ENCODE measurements at places on chromosomes 6 and 20.

DNA sequence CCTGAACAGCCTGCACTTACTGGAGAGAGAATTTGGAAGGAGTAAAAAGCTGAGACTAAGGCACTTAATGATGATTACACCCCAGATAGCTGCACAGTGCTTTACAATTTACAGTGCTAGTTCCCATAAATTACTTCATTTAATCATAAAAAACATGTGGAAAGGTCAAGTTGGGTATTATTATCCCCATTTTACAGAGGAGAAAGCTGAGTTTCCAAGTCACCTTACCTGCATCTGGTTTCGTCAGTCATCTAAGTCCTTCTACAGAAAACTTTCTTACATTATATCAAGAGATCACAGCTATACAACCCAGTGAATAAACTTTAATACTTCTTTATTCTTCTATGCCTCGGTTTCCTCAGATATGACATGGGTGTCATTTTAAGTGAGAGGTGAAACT lies 3.3 kb downstream of the PTPRK start:
- DNase-seq, result no peak

DNA sequence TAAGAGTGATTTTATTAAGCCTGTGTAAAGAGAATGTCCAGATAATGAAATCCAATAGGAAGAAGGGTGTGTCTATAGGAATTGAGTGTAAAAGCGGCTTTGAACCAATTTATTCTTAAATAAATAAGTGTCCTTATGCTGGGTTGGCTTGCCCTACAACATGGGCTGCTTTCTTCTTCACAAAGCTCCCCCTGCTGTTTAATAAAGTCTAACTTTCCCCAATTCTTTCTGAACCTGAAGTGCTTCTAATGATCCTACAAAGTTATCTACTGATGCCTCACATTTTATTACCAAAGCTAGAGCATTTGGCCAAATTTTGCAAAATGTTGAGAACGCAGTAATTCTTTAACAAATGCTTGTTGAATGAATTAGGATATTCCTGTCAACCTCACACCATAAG lies 36.3 kb upstream of the SIRT5 start:
- no peak for DNase-seq

GRCh38 chr6:1416191-1416760 lies 26.9 kb downstream of the FOXF2 start:
- no peak for DNase-seq

DNA sequence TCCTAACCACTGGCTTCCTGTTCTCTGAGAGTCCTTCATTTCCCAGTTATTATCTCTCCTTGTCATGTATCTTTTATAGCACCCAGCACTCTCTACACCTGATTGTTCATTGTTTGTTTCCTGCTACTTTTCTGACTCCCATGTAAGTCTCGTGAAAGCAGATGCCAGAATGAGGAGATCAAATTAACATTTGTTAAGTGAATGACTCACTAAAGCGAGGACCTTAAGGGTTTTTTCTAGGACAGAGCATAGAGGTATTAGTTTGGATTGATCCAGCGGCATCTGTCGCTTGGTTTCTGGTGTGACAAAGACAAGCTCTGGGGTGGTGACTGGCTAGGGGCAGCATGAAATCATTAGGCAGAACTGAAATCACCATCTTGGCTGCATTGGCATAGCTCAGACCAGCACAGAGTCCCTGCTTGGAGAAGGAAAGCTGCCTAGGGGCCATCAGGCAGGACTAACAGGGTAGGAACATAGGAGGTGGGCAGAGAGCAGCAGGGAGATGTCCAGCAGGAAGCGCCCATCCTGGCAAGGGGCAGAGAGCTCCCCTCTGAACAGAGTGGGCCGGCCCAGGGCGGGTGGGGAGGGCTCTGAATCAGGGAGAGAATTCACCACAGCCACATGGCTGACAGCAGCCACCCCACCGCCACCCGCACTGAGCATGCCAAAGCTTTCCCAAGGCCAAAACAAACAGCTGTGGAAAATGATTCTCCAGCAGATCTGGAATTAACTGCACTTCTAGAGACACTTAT lies 97.1 kb upstream of the CEP85L start:
- DNase-seq, result no peak

DNA sequence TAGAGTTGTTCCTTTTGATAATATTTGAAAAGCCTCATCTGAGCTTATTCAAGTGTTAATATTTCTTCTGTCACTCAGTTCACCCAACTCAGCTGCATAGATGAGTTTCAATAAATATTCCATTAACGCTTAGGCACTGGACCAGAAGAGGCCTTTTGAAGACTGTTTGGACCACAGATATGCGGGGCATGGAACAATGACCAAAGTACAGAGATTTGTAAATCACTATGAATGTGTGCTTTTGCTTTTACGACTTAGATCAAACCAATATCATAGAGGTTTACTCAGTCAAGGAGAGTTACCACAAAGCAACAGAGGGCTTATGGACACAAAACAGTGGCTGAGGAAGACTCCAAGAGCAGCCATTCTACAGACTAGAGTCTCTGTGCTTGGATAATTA lies 99.9 kb downstream of the RTN4IP1 start:
- no peak for DNase-seq

GRCh38 chr6:16548121-16548520 lies 213.1 kb downstream of the ATXN1 start:
- no peak for DNase-seq

- no peak for DNase-seq
Measured at GRCh38 chr20:3452690-3453089, 18.1 kb upstream of the ATRN start.

GRCh38 chr6:81700414-81700813 lies 52.1 kb downstream of the TENT5A start:
- DNase-seq, result no peak

GRCh38 chr6:152637296-152638047 lies at the start of gene SYNE1:
Gene SYNE1 (minus strand): TSS chr6:152637362. CDS start chr6:152628331, 9,031 bp downstream.
- DNase-seq, result no peak

- DNase-seq, result no peak
Measured at GRCh38 chr6:111591370-111591900, 14.2 kb downstream of the TRAF3IP2 start.

DNA sequence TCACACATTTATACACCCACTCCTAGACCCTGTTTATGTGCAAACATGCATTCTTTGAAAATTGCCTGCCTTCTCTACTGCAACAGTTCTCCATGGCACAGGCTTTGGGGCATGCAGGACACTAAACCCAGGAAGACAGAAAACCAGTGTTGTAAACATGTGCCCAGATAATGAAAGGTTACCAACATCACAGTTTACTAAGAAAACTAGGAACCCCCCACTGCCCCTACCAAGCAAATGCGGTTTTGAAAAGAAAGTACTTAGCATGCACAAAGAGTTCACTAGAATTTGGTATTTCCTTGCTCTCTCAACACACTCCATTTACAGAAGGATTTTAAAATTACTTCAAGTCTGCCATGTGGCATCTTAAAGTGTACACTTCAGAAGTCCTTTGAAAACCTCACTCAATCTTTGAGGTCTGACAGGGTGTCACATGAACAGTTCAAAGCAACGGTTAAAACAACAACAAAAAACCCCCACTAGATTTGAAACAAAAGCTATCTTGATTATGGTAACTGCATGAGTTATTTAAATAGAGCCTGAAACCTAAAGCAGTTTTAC lies 245.0 kb downstream of the GMPR start:
- no peak for DNase-seq

- no peak for DNase-seq
Measured at GRCh38 chr6:157586476-157587126, 205.6 kb downstream of the ZDHHC14 start.

GRCh38 chr6:70188202-70188601 lies 114.7 kb downstream of the COL9A1 start:
- no peak for DNase-seq

- DNase-seq, result no peak
Measured at GRCh38 chr6:109024368-109024767, 70.3 kb downstream of the SESN1 start.

DNA sequence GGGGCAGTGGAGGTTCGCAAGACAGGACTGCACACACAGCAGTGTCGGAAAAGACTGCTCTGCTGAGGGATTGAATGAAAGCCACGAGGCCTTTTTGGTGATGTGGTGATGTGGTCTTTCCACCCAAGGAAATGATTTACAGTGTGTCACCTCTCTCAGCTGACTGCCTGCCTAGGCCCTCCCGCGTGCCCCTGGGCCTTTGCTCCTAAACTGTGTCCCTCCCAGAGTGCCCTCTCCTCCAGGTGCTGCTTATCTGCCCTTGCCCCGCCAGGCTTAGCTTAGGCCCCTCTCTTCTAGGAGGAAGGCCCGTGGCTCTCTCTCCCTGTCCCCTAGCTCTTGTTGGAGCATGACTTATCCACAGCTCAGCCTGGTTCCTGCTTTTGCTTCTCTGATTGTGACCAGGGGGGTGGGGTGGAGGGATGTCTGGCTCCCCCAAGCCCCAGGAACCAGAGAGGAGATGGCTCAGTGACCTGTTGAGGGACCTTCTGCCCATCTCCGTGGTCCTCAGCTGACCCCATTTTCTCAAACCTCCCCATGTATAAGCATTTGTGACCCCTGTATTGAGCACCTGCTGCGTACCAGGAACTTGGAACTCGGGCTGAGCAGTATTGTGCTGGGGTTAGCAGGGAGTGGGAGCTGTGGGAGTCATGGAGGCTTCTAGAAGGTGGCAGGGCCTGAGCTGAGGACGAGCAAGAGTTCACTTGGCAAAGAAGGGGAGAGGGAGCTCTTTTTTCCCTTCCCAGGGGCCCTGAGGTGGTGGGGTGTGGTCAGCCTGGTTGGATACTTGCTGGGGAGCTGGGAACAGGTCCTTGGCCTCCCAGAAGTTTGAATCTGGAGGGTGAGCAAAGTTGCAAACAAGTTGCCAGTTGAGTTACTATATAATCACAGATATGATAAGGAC lies 2.2 kb downstream of the SRC start:
- DNase-seq, result no peak

GRCh38 chr6:10146715-10147451 lies 268.0 kb downstream of the TFAP2A start:
- DNase-seq, result no peak

GRCh38 chr6:83359638-83360037 lies 71.2 kb downstream of the ME1 start:
- no peak for DNase-seq

DNA sequence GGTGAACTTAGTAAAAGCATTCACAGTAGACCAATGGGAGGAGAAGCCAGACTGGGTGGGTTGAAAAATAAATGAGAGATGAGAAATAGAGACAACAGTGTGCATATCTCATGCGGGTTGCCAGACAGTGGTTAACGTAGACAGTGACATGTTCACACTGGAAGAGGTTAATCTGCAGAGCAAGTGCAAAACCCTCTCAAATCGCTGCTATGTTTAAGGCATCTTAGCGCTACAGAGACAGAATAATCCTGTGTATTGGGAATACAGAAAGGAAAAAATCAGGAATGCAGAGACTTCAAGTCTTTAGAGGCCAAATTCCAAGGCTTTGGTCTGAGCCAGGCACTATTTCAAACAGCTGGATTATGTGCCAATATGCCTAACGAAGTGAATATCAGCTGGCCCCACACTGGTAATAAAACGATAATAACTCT lies 107.1 kb downstream of the TSHZ2 start:
- no peak for DNase-seq

GRCh38 chr6:107495196-107495643 lies 5.3 kb downstream of the SOBP start:
- DNase-seq, result no peak

DNA sequence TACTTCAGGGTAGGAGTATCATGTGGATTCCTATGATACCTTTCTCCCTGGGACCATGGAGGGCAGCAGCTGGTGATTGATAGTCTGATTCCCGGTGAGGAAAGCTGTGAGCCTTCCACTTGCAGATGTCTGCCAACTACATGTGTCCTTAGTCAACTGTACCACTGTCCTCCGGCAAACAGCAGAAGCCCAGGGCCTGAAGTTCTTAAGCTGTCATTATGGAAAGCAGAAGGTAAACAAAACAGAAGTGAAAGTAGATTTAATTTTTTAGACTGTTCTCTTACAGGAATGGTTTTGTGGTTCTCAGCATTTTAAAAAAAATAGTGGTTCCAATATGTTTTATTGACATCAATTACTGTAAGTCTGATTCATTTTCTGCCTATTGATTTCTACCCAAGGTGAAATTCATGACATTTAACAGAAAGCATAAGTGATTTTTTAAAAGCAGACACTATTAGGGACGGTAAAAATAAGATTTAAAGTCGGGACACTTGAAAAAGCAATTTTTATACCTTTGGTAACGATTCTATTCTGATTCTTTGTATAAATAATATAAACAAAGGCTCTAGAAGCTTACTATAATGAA lies 36.6 kb downstream of the PTPN1 start:
- DNase-seq, result no peak

- DNase-seq, result no peak
Measured at GRCh38 chr20:47551222-47551621, 49.5 kb downstream of the NCOA3 start.

DNA sequence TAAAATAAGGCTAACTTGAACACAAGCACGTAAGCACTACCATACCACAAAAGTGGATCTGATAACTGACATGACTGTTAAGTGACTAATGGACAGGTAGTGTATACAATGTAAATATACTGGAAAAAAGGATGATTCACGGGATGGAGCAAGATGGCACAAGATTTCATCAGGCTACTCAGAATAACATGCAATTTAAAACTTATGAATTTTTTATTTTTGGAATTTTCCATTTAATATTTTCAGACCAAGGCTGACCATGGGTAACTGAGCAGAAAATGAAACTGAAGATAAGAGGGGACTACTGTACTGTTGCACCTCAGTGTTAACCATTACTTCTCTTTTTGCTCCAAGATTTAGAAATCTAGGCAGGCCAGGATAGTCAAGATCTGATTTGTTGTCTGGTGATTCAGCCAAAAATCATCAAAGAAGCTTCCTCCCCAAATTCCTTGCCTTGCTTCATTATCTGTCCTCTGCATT lies 45.4 kb downstream of the TPBG start:
- DNase-seq, result no peak

- DNase-seq, result peak; percentile 12
Measured at GRCh38 chr6:29627755-29628418, 5.1 kb downstream of the GABBR1 start.

GRCh38 chr20:53935344-53936084 lies 134.9 kb downstream of the BCAS1 start:
- DNase-seq, result no peak

DNA sequence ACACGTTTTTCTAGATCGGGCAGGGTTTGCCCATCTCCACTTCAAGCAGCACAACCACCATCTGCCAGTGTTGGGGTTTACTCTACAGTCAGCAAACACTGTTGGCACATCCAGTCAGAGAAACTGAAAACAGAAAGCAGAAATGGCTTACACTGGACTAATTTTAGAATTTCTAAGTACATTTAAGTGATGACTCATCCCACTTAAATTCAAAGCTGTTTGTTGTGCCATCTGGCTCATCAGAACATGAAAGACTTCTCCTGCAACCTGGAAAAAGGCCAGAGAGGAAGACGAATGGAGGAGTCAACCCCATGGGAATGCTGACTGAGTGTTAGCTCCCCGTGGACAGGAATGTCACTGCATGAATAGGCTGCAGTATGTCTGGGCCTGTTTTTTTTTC lies 21.8 kb downstream of the FAM209B start:
- no peak for DNase-seq

- no peak for DNase-seq
Measured at GRCh38 chr6:13034316-13034715, 294.0 kb downstream of the TBC1D7 start.

GRCh38 chr20:58127701-58128111 lies 100.7 kb downstream of the ANKRD60 start:
- DNase-seq, result no peak

All from activated CD8-positive, alpha-beta memory T cell treated with anti-CD3 and anti-CD28 coated beads for 48 hours (primary cell).